ENCODE measurements at places on chromosomes 16 and 17. TPM values are rescaled to one million over a fixed set of nuclear protein-coding genes. Genes with fewer than 3 reads are reported as not detected.

GRCh38 chr16:85651629-85652430 is 36.9 kb downstream of the GINS2 start:
- peak overlapping the region; percentile 44 for H3K27ac ChIP-seq
- no peak overlapping the region for H3K4me3 ChIP-seq
- no peak for DNase-seq
- H3K4me1 ChIP-seq, result peaks cover 15% of the 10 kb centered on the region
- peaks cover 53% of the 10 kb centered on the region for H3K36me3 ChIP-seq

CRYM gene
- total RNA-seq, result 31.9 TPM

ASGR1 gene
- total RNA-seq, result not detected

DNA sequence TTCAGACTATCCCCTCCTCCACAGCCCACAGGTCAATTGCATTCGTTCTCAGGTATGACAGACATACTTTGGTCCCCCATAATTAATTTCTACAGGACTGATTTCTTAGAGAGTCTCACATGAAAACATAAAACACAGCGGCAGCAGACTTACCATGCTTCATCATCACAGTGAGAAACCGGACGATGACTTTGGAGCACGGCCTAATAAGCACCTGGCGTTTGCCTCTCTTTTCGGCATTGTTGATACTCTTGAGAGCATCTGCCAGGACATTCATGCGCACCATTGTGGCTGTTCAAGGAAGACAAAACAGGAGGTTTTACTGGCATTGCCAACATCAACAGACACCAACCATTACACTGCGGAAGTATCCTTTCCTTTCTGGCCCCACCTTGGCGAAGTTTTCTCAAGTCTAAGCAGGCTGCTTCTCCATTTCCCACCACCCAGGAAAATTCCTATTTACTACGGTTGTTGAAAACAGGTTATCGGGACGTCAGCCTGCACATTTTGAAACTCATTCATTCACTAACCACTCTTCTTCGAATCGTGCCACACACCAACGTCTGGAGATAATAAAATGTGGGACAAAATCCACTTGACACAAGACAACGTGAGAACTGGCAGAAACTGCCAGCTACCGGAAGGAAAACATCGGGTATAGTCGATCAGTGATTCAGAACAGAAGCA is 1.2 kb downstream of the RPS15A start:
- H3K27me3 ChIP-seq, result no peaks in the 10 kb centered on the region
- H3K36me3 ChIP-seq, result peaks cover 31% of the 10 kb centered on the region
- no peak overlapping the region for H3K27ac ChIP-seq

- no peak for DNase-seq
- H3K27ac ChIP-seq, result no peak overlapping the region
- H3K36me3 ChIP-seq, result no peaks in the 10 kb centered on the region
- H3K4me1 ChIP-seq, result no peaks in the 10 kb centered on the region
Observed at GRCh38 chr17:48529683-48530009, 1.2 kb downstream of the HOXB1 start.

DNA sequence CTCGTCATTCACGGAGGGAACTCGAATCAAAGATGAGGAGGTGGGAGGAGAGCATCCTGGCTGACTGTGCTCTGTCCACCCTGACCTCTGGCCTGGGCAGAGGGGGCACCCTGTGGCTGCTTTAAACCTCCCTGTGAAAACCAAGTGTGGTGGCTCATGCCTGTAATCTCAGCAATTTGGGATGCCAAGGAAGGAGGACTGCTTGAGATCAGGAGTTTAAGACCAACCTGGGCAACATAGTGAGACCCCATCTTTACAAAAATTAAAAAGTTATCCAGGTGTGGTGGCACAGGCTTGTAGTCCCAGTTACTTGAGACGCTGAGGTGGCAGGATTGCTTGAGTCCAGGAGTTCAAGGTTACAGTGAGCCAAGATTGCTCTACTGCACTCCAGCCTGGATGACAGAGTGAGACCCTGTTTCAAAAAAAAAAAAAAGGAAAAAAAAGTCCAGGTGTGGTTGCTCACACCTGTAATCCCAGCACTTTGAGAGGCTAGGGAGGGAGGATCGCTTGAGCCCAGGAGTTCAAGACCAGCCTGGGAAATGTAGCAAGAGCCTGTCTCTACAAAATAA is 5.8 kb upstream of the CDK3 start:
- no peaks in the 10 kb centered on the region for H3K27me3 ChIP-seq
- no peaks in the 10 kb centered on the region for H3K36me3 ChIP-seq
- H3K4me1 ChIP-seq, result no peaks in the 10 kb centered on the region
- DNase-seq, result no peak
- H3K4me3 ChIP-seq, result no peak overlapping the region

- H3K36me3 ChIP-seq, result no peaks in the 10 kb centered on the region
- H3K4me1 ChIP-seq, result peaks cover 57% of the 10 kb centered on the region
- H3K27ac ChIP-seq, result peak overlapping the region; percentile 95
- no peak for DNase-seq
- no peaks in the 10 kb centered on the region for H3K27me3 ChIP-seq
- H3K4me3 ChIP-seq, result peak overlapping the region; percentile 54
Observed at GRCh38 chr17:81391936-81392908, 3.0 kb upstream of the BAHCC1 start.

DNA sequence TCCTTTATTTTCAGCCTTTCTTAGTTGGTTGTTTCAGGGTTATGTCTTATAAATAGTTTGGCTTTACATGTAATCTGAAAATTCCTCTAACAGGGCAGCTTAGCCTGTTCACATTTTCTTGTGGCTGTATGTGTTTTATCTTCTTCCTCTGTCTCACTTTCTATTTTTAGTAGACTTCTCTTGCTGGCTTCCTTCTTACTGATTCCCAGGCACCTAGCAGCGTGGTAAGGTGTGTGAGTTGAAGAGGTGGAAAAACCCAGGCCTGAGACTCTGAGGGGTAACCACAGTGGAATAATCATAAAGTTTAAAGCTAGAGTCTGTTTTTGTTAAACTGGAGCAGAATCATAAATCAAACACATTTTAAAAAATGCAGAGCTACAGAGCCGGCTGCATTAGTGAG is 190.9 kb downstream of the LGALS9B start:
- no peaks in the 10 kb centered on the region for H3K36me3 ChIP-seq
- H3K27me3 ChIP-seq, result no peaks in the 10 kb centered on the region
- H3K27ac ChIP-seq, result no peak overlapping the region
- no peak for DNase-seq

GRCh38 chr16:84933774-84934631 is 77.3 kb downstream of the ZDHHC7 start:
- H3K4me1 ChIP-seq, result peaks cover 31% of the 10 kb centered on the region
- H3K27ac ChIP-seq, result peak overlapping the region; percentile 92
- H3K27me3 ChIP-seq, result no peaks in the 10 kb centered on the region

HYDIN gene
- total RNA-seq, result 1.6 TPM

MSLN gene
- total RNA-seq, result 0.17 TPM

DNA sequence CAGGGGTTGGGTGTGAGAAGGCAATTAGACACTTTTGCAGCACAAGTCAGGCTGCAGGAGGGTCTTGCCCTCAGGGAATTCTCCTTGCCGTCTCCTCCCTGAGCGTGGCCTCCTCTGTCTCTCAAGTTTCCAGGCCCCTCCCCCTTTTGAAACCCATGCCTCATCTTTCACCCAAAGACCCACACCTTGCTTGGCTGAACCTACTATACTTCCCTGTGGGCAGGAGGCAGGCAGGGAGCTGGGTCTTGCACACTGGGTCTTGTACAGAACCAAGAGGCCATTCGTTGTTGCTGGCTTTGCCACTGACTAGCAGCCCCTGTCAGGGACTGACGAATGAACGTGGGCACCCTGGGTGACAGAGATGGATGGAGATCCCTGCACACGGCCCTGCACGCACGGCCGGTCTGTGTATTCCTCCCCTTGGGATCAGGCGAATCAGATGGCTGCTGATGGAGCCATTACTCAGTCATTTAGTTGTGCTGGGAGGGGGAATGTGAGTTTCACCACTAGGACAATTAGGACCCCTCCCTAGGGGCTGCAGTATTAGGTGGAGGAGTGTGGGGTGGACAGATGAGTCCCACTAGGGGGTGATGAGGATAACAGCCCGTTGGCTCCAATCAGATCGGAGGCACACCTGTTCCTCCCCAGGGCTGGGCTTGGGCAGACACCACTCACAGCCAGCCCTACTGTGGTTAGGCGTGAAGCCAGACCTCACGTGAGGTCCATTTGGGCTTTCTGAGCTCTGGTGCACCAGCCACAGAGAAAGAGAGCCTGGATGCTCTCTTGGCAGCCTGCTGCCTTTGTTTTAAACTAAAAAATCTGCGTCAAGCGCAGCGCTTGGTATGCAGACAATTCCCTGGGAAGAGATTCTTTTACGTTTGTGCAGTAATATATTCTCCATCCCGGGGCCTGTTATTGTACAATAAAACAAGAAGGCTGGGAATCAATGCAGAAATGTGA is 167.7 kb upstream of the WSCD1 start:
- no peaks in the 10 kb centered on the region for H3K36me3 ChIP-seq
- H3K27ac ChIP-seq, result no peak overlapping the region
- no peak for DNase-seq

DNA sequence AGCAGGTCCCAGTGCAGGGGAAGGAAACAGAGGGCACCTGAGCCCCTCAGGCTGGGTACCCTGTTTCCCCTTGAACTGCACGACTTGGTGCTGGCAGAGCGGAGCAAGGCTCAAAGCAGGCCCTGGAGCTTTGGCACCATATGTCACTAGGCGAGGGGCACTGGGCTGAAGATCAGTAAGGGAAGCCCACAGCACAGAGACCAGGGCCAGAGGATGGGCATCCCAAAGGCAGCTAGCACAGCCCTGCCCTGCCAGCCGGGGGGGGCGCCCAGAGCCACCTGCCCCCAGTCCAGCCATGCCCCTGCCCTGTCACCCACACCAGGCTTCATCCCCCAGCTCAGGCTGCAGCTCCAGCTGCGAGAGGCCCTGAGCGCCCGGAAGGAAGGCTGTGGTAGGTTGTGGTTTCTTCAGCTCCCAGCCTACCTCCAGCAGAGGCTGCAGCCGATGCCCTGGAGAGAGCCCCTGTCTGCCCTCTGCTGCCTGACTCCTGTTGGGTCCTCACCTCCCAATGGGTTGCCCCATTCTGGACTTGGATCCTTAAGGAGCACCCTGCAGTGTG is 10.9 kb downstream of the NHERF1 start:
- peaks cover 43% of the 10 kb centered on the region for H3K4me1 ChIP-seq
- no peaks in the 10 kb centered on the region for H3K27me3 ChIP-seq
- H3K36me3 ChIP-seq, result peaks cover 5% of the 10 kb centered on the region
- no peak overlapping the region for H3K4me3 ChIP-seq

DNA sequence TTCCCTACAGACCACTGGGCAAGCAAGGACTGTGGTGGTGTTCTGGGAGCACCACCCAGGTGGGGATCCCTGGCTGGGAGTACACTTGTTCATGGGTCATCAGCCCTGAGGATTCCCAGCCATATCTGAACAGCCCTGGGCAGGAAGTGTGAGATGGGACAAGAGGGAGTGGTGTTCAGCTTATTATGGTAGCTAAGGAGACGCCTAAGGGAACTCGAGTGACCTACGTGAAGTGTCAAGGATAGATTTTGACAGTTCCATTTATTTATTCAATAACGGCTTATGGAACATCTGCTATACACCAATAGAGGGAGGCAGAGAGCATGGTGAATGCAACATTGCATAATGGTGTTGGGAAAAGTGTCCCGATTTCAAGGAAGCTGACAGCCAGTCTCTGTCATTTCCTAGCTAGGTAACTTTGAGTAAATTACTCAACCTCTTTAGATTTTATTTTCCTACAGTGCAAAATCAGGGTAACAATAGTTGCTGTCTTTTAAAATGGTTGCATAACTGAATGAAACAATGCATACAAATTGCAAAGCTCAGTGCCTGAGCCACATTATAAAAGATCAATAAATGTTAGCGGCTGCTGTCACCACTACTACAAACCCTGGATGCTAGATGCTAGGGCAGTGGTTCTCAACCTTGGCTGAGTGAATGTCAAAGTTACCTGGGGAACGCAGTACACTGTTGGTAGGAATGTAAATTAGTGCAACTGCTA is 534.1 kb downstream of the GRIN2A start:
- H3K36me3 ChIP-seq, result no peaks in the 10 kb centered on the region
- H3K27ac ChIP-seq, result no peak overlapping the region
- no peaks in the 10 kb centered on the region for H3K4me1 ChIP-seq
- no peaks in the 10 kb centered on the region for H3K27me3 ChIP-seq

OR4D1 gene
- total RNA-seq, result not detected

DNA sequence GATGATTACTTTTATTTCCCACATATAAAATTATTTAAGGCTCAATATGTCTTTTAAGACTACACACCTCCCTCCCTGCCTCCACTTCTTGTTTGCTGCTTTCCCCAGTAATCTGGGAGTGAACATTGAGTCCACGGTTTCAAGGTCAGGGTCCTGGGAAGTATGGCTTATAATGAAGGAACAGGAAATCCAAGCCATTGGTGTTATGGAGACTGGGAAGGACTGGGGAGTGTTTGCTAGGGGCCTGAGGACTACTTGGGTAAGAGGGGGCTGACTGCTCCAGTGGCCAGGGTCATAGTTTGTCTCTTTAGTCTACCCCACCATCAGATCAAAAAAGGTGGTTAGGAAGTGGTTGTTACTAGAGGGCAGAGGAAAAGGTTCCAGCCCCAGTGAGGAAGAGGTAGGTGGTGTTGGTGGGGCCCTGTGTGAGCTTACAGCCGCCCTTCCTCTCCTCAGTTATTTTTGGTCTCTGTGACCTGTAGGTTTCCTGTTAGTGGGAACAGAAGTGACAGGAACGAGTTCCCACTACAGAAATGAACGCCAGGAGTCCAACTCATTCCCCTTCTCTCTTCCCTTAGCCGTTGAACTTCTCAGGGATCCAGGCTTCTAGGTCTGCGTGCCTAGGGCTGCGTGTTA is 742 bp upstream of the SLC16A13 start:
- no peaks in the 10 kb centered on the region for H3K36me3 ChIP-seq
- no peaks in the 10 kb centered on the region for H3K27me3 ChIP-seq
- DNase-seq, result peak; percentile 52
- peak overlapping the region; percentile 53 for H3K4me3 ChIP-seq

DNA sequence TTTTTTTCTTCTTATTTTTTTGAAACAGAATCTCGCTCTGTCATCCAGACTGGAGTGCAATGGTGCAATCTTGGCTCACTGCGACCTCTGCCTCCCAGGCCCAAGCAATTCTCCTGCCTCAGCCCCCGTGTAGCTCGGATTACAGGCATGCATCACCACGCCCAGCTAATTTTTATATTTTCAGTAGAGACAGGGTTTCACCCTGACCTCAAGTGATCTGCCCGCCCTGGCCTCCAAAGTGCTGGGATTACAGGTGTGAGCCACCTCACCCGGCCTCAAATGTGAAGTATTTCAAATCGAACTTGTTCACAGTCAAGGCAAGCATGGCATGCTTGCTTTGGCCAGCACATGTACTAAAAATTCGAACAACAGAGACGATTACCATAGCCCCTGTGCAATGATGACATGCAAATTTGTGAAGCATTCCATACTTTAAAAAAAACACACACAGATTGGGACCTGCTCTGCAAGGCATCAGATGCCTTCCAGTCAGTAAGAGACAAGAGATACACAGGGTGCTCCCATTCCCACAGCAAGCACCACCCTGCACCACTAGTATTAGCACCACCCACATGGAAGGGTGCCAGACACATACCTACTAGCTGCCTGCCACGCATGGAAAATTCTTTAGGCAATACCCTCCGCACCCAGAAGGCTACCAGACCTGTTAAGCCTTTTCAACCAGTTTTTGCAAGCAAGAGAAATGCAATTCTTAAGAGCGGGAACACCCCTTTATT is 47.2 kb downstream of the ANKRD11 start:
- peak; percentile 48 for DNase-seq
- no peaks in the 10 kb centered on the region for H3K27me3 ChIP-seq
- H3K27ac ChIP-seq, result peak overlapping the region; percentile 55
- no peaks in the 10 kb centered on the region for H3K36me3 ChIP-seq
- peaks cover 73% of the 10 kb centered on the region for H3K4me1 ChIP-seq

FZD2 gene
- 6.9 TPM for total RNA-seq

NEUROD2 gene
- not detected for total RNA-seq

Data from heart right ventricle (tissue), 16 donors.